GM23248 (cell line): ENCODE measurements at places on chromosomes 4 and X.

DNA sequence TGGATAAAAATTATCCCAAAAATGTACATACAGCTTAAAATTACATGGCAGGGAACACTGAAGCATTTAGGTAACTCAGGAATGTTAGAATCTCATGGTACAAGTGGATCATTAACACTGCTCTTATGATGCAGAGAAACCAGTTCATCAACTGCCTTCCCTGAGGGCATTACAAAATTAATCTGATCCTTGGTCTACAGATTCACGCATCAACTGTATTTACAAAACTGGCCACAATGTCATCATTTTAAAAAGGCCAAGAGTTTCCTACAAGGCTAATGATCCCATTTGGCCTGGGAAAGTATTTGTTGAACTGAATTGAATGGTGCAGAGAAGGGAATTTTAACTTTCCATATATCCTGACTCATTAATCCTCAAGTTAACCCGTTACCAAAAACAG lies 84.6 kb downstream of the TSPAN5 start:
- no peak for DNase-seq

- DNase-seq: peak; percentile 70
Observed at GRCh38 chr4:112910109-112910736, 139.2 kb upstream of the ANK2 start.

DNA sequence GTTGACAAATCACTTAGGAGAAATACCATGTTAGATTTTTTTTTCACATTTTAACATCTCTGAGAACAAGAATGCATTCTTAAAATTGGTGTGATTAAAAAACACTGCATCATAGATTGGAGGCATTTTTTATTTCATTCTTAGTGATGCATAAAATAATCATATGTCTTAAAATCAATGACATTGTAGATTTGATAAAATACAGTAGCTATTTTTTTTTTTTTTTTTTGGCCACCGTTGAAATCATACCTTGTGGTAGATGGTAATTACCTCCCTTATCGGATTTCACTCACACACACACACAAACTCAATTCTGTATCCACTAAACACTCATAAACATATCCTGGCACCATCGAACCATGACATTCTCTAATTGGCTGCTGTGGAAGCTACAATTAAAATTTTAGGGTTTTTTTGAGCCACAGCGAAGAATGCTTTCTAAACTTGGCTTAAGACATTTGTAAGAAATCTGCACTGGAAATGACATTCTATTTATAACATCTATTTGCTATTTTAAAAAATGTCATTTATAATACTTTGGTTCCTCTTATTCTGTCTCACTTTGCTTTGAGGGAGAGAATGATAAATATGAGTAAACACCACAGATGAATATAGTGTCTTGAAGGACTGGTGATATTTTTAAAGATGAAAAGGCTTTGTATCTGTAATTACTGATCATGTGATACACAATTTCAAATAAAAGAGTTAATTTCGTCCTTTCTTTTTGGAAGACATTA lies 60.1 kb downstream of the CCSER1 start:
- DNase-seq: no peak

DNA sequence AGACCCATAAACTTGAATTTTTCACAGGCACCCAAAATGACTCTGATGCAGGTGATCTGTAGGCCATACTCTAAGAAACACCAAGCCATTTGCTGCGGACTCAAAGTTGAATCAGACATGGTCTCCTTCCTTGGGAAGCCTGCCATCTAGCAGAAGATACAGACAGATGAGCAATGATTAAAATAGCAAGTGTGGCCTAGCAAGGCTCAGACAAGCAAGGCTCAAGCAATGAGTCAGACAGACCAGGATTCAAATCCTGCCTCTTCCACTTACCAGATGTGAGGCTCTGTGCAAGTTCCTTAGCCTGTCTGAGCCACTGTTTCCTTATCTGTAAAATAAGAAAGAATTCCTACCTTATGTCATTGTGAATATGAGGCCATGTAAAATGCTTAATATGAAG lies 2.3 kb downstream of the CCDC149 start:
- peak; percentile 87 for DNase-seq

GRCh38 chrX:72105436-72105835 lies 26.3 kb downstream of the RTL5 start:
- no peak for DNase-seq

GRCh38 chr4:140049024-140049848 lies 104.7 kb downstream of the MAML3 start:
- DNase-seq: peak; percentile 62

DNA sequence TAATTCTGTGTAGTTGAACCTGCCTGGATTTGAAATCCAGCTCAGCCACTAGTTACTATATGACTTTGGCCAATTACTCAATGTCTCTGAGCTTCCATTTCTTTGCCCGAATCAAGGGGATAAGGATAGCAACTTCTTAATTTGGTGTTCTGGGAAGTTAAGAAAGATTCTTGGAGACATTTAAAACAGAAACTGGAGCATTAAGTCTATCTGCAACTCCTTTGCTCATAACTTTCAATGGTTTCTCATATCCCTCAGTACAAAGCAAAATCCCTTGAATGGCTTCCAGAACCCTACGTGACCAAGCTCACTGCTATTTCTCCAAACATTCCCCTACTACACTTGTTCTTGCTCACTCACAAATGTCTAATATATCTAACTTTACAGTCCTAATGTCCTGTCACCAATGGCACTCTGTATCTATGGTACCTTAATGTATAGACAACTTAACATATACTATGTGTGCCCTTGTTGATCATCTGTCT lies 849.1 kb upstream of the SLIT2 start:
- DNase-seq: peak; percentile 43

GRCh38 chr4:150253965-150254630 lies 175.9 kb downstream of the DCLK2 start:
- DNase-seq: no peak

GRCh38 chr4:91963486-91963885 lies 340.3 kb upstream of the GRID2 start:
- peak; percentile 62 for DNase-seq

DNA sequence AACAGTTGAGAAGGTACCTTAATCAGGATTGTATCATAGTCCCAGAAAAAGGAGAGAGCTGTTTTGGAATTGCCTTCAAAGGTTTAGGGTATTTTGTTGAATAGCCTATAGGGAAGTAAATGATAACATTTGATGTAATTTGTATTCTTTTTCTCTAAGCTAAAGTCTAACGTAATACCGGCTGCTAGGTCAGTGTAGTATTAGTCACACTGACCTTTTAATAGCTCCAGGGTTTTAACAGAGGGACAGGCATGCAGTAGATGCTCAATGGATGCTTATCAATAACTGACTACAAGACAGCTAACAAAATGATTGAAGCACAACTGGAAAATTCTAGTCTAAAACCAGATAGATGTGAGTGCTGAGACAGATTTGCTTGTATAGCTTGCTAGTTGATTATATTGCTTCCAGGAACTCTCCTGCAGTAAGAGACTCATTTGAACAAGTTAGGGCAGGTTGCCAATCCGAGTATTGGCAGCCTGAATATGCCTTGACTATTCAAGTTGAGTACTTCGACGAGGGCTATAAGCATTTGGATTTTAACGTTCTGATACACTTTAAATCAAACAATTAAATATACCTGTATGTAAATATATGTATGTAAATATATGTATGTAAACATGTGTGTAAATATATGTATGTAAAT lies 16.5 kb upstream of the PNPLA4 start:
- DNase-seq: no peak

- DNase-seq: no peak
Observed at GRCh38 chrX:88604433-88605221, 142.4 kb upstream of the CPXCR1 start.

GRCh38 chrX:46712764-46713163 lies 46.2 kb downstream of the SLC9A7 start:
- DNase-seq: no peak
